Smooth muscle cell of the brain vasculature (primary cell): ENCODE measurements at places on chromosomes 6 and 20.

DNA sequence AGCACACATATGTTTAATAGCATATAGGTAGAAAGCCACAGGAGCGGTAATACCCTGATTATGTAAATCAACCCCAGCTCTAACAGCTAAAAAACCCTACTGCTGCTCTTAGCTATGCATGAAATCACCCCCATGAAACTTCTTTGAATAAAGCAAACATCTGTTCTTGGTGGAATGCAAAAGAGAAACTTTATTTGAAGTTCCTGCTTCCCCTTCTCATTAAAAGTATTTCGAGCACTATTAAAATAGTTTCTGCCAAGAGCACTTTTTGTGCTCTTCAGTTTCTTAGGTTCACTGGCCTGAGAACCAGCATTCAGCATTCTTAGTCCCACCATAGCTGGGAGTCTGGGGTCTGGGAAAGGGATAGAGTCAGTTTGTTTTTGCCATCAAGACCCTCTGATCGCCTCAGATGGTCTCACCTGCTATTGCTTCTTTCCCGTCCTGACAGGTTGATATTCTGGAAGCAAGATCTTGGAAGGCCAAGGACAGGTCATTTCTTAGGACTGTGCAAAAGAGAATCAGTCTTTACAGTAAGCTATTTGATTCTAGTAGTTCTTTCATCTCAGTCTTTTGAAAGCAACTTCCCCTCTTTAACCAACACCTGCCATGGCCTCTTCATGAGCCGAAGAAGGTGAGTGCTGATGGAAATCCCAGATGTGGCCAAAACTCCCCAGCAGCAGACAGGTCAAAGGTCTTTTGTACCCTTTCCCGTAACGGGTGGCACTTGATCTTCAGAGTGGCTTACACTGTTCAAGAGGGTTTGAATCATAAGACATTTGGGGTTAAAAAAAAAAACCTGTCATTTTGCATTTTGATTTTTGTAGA, 76.5 kb upstream of the TMEM170B start:
- DNase-seq: no peak

GRCh38 chr6:2433711-2434110, 188.3 kb upstream of the GMDS start:
- no peak for DNase-seq

DNA sequence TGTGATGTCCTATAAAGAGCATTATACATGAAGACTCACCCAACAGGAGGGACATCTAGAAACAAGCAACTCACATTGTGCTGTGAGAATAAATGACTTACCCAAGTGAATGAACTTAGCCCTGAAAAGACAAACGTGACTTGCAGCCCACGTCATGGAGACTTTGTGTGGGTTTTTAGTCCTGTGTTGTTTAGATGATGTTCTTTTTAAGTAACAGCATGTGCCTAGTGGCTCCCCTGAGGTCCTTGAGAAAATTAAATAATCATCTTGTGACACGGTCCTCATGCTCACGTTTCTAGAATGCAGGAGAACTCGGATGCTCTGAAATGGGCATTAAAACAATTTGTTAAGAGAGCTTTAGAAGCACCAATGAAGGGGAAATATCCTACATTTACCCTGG, 165.1 kb downstream of the SASH1 start:
- no peak for DNase-seq

DNA sequence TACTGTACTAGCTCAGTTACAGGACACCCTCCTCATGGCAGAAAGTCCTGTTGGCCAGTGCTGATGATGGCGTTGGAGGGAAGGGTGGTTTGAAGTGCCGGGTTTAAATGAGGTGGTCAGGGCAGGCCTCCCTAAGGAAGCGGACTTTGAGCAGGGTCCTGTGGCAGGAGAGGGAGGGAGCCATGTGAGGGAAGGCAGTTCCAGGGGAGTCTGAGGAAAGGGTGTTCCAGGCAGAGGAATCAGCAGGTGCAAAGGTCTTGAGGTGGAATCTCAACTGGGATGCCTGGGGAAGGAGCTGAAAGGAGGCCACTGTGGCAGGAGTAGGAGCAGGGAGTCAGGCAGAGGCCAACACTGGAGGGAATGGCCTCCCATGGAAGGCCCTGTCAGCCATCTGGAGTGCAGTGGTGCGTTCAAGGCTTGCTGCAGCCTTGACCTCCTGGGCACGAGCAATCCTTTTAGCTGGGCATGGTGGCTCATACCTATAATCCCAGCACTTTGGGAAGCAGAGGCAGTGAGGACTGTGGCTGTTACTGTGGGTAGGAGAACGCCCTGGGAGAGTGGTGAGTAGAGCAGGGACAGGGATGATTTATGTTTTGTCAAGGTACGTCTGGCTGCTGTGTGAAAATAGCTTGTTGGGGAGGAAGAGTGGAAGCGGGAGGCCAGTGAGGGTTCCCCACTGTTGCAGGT, 26.2 kb downstream of the VSTM2L start:
- no peak for DNase-seq

- peak; percentile 64 for DNase-seq
Observed at GRCh38 chr6:21946298-21946783, 350.5 kb downstream of the PRL start.

DNA sequence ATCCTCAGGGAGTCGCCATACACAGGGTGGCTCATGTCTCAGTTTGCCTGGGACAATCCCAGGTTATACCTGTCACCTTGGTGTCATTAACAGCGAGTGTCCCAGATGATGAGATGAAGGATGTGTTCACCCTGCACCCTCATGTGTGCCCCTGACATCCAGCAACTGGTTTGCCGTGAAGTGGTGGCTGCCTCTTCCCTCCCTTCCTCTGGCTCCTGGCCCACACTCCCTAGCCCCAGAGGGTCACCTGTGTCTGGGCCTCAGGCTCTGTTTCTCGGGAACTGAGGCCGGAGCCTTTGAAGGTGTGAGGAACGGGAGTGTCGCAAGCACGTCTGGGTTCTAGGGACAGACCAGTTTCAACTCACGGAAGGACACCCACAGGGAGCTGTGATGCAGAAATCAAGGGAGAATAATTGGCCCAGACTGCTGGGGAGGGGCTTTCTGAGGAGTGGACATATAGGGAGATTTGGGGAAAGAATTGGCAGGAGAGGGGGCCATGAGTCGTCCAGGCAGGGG, 35.8 kb upstream of the PHACTR3 start:
- DNase-seq: no peak

DNA sequence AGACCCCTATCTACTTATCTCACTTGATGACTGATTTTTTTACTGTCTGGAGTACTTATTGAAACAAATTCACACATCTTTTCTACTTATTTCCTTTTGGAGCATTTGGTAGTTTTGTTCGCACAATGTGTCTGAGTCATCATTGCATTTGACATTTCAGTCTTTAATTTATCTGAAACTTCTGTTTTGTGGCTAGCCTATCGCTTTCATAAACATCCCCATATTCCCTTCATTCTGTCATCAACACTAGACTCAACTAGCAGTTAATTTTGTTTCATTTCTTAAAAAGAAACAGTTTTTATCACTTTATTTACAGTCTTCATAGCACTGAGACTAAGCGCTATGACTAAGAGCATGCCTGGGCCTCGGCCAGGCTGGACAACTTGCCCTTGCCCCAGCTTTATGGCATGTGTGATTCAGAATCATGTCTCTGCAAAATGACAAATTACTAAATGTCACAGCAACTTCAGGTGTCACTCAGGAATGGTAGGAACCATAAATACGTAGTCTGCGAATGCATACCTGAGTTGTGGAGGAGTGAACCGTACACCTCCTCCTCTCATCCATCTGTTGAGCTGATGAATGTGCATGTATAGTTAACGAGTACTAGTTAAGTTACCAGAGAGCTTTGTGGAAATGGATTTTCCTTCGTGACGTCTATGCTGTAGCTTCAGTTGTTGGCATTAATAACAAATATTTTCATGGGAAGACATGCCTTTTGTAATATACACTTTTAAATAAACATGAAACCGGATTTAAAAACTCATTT, 16.2 kb downstream of the L3MBTL3 start:
- DNase-seq: no peak

- no peak for DNase-seq
Observed at GRCh38 chr6:122614303-122614702, 4.1 kb downstream of the PKIB start.

- DNase-seq: no peak
Observed at GRCh38 chr6:10237298-10238038, 177.4 kb downstream of the TFAP2A start.

GRCh38 chr20:10962937-10963336, 289.1 kb upstream of the JAG1 start:
- DNase-seq: no peak

- DNase-seq: no peak
Observed at GRCh38 chr20:34540596-34541263, 17.8 kb upstream of the MAP1LC3A start.

GRCh38 chr6:54419885-54420284, 111.6 kb downstream of the TINAG start:
- no peak for DNase-seq

GRCh38 chr6:155215906-155216305, 47.9 kb upstream of the CLDN20 start:
- DNase-seq: no peak

DNA sequence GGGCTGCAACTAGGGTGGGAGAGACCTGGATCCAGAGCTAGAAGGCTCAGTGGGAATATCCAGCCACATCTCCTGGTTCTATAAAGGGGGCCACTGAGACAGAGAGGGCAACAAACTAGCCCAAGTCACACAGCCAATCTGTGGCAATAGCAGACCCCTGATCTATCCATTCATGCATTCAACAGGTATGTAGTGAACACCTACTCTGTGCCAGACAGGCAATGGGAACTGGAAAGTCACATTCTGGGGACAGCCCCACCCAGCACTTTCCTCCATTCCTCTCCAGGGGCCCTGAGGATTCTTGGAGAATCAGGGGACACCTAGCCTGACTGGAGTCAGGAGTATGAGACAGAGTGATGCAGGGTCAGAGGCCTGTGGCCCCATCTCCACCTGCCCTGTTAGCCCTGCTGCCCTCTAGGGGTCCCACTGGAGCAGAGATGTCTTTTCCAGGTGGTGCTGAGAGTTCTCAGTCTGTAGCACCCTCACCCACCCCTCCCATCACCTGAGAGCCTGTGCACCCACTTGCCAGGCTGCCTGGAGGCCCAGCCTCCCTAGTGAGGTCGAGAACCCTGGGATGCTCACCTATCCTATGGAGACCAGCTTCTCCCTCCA, 13.6 kb downstream of the BPIFA2 start:
- DNase-seq: no peak

GRCh38 chr6:83962582-83962981, 71.0 kb upstream of the MRAP2 start:
- no peak for DNase-seq

DNA sequence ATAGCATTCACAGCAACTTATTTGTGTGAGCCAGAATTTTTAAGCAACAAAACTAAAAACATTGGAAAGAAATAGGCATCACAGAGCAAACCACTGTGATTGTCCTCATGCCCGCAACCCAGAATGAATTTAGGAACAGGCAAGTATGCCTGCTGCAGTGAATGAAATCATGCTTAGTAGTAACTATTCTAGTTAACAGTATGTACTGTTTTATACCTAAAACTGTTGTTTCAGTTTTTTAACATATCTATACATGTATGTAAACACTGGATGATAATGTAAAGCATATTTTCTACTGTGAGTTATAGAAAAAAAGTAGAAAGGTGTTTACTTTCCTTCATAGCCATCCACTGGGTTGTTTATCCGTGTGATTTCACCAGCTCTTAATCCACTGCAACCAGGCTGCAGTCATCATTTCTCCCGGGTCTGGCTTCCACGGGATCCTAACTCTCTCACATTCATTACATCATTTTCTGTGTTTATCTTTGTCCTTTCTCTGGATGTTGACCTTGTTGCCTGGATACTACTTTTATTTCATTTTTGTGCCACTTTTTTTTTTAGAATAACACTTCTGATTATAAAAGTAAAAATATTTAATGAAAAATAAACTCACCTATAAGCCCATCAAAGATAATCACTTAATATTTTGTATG, 3.6 kb upstream of the ARFGEF3 start:
- no peak for DNase-seq

DNA sequence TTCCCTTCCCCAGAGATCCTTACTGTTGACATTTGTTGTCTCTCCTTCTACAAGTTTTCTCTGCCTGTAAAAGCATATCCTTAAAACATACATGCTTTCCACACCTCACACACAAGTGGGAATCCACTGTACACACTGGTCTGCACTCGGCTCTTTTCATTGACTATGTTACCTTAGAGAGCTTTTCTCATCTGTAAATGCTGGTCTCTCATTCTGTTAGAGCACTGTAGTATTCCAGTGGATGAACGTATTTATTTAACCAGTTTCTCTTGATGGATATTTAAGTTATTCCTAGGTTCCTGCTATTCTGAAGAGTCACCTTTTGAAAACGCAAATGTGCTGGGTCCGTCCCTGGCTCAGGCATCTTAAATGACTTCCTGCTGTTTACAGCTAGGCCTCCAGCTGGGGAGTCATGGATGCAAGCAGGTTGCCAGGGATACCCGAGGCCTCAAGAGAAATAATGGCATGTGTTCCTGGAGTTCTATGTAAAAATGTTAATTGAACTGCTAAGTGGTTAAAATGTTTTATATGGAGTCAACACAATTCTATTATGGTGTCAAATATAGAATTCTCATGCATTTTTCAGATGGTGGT, 61.1 kb upstream of the TGM3 start:
- no peak for DNase-seq

- DNase-seq: no peak
Observed at GRCh38 chr6:29943053-29943966, 978 bp downstream of the HLA-A start.

DNA sequence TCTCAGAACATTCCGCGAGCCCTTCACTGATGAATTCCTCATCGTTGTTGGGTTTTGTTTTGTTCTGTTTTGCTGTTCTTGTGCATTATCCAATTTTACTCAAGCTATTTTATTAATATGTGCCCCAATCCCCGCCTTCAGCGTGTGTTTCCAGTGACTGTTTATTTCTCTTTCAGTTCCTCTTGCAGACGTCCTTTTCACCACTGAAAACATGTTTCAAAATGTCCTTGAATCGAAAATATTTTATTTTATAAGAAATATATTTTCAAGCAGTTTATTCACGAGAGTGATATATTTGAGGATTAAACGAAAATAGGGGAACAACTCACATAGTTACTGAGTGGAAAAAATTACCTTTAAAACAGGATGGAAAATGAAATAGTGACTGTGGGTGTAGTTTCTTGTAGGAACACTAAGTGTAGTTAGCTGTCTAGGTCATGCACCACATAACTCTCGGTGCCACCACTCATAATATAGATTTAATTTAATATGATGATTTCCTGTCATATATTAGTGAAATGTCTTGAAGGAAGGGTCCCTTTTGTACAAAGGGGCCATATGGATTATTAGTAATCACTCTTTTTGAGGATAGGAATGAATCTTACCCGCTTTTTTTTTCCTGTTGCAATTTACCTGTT, 45.3 kb upstream of the HDDC2 start:
- DNase-seq: no peak

DNA sequence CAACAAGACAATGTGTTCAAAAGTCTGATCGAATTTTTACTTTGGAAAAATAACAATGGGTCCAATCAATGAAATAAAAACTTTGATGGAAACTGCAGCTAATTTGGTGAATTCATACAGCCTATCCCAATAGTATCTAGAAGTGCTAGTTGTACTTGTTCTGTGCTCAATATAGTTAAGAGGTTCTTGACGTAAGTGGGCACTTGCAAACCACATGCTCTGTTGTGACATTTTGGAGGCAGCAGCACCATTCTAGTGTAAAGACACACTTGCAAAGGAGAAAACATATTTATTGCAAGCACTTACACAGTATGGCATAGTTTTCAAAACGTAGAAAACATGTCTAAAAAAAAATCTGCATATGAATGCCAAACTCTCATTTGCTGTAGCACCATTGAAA, 6.7 kb upstream of the KLHL31 start:
- DNase-seq: no peak
